ENCODE measurements at places on chromosomes 1 and 21.
A peak's percentile ranks its signal among the peaks of the same experiment; 100 is the strongest.

- H3K27me3 ChIP-seq = no peaks in the 10 kb centered on the region
- H3K27ac ChIP-seq = no peak overlapping the region
- H3K36me3 ChIP-seq = no peaks in the 10 kb centered on the region
- H3K4me1 ChIP-seq = peaks cover 5% of the 10 kb centered on the region
These were observed 40.0 kb upstream of the FAM163A start for GRCh38 chr1:179702946-179703539.

- H3K27me3 ChIP-seq = no peaks in the 10 kb centered on the region
- DNase-seq = no peak
- no peaks in the 10 kb centered on the region for H3K36me3 ChIP-seq
- no peak overlapping the region for H3K27ac ChIP-seq
- H3K4me1 ChIP-seq = no peaks in the 10 kb centered on the region
These were observed 70.9 kb upstream of the ETS2 start for GRCh38 chr21:38734646-38735365.

DNA sequence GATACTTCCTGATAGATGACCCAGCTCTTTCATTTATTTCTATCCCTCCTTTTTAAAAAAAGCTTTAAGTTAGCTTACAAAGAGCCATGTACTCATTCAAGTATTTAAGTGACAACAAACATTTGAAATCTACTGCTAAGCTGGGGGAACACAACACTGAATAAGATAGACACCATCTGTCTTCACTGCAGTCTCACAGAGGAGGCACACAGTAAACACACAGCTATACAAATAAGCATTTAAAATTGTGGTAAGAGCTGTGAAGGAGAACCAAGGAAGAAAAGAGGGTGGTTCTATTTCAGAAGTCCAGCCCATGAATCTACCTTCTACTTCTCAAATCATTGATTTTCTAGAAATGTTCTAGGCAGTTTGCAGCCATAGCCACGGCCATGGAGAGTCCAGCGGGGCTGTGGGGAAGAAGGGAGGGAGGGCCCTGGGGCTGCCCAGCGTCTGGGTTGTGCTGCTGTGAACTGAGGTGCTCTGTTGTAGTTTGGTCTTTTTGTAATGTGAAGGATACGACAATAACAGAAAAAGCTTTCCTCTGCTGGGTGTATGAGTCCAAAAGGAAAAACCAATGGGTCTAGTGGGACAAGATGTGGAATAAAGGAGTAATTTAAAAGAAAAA, 28.2 kb downstream of the PRDM2 start:
- H3K4me3 ChIP-seq = no peak overlapping the region
- no peaks in the 10 kb centered on the region for H3K36me3 ChIP-seq
- no peaks in the 10 kb centered on the region for H3K4me1 ChIP-seq
- H3K27me3 ChIP-seq = no peaks in the 10 kb centered on the region
- H3K27ac ChIP-seq = no peak overlapping the region

GRCh38 chr1:33086384-33086850, 5.5 kb downstream of the AZIN2 start:
- peak; percentile 74 for DNase-seq
- no peaks in the 10 kb centered on the region for H3K27me3 ChIP-seq
- peaks cover 9% of the 10 kb centered on the region for H3K4me1 ChIP-seq
- H3K27ac ChIP-seq = no peak overlapping the region

DNA sequence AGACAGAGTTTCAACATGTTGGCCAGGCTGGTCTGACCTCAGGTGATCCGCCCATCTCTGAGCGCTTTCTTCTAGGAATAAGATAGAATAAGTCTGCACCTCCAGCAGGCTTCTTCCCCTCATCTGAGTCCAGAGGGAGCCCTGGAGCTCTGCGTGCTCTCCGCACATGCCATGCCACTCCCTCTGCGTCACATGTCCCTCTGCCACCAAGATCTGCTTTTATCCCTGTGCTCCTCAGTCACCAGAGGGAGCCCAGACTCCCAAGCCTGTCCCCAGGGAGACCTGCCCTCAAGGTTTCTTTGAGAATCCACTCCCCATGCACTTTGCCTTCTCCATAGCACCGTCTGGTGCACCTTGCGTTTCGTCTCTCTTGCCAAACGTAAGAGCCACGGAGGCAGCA, 213.0 kb downstream of the CAMTA1 start:
- H3K4me3 ChIP-seq = no peak overlapping the region
- peak; percentile 75 for DNase-seq
- H3K4me1 ChIP-seq = no peaks in the 10 kb centered on the region
- no peaks in the 10 kb centered on the region for H3K27me3 ChIP-seq
- no peaks in the 10 kb centered on the region for H3K36me3 ChIP-seq

Data from body of pancreas (tissue), 4 donors.